ENCODE measurements at places on chromosomes 11 and 22.

DNA sequence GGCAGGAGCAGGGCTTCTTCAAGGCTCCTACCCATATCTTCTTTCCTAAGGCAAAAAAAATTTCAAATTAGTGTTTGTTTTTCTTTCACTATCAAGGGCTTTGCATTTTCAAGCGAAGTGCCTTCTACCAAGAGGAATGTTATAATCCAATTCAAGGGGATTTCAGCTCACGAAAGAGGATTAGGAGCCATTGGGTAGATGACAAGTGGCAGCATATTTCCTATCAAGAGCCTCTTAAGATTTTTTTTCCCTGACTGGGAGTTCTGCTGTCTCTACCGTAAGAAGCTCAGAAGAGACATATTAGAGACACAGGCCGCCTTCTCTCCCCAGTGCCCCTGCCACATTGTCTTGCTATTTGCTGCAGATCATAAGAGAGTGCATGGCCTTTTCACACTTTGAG, 55.9 kb upstream of the BMAL1 start:
- no peak for DNase-seq

- DNase-seq: no peak
Measured at GRCh38 chr11:3052567-3052966, 4.7 kb downstream of the CARS1 start.

DNA sequence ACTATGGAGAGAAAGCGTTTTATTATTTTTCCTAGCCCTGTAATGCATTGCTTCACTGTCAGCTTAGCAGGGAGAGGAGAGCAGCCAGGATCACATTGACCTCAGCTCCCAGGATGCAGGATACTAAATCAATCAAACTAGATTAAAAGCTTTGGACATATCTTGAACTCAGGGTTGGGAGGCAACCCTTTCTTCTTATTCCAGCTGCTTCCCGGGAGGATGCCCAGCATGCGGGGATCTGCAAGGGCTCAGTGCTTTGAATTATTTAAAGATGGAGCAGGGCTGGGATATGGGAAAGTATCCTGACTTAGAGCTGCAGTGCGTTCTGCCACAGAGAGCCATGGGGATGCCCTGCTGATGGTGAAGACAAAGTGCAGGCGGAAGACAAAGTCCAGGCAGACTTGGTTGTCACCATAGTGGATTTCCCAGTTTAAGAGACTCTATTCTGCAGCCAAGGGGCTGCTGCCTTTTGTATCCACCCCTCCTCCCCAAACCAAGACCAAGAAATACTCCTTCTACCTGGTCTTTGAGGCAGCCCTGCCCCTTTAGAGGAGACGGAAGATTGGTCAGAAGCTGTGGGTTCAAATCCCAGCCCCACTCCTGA, 1035.0 kb downstream of the TBC1D22A start:
- DNase-seq: no peak

GRCh38 chr11:47411884-47412746, 3.7 kb downstream of the SLC39A13 start:
- DNase-seq: peak; percentile 61

DNA sequence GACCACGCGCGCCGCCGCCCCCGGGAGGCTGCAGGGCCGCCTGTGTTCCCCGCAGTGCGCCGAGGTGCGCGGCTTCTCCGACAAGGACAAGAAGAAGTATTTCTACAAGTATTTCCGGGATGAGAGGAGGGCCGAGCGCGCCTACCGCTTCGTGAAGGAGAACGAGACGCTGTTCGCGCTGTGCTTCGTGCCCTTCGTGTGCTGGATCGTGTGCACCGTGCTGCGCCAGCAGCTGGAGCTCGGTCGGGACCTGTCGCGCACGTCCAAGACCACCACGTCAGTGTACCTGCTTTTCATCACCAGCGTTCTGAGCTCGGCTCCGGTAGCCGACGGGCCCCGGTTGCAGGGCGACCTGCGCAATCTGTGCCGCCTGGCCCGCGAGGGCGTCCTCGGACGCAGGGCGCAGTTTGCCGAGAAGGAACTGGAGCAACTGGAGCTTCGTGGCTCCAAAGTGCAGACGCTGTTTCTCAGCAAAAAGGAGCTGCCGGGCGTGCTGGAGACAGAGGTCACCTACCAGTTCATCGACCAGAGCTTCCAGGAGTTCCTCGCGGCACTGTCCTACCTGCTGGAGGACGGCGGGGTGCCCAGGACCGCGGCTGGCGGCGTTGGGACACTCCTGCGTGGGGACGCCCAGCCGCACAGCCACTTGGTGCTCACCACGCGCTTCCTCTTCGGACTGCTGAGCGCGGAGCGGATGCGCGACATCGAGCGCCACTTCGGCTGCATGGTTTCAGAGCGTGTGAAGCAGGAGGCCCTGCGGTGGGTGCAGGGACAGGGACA, 2.7 kb downstream of the NLRP6 start:
- DNase-seq: peak; percentile 50

- DNase-seq: no peak
Measured at GRCh38 chr11:77726524-77726923, 88.9 kb upstream of the CLNS1A start.

DNA sequence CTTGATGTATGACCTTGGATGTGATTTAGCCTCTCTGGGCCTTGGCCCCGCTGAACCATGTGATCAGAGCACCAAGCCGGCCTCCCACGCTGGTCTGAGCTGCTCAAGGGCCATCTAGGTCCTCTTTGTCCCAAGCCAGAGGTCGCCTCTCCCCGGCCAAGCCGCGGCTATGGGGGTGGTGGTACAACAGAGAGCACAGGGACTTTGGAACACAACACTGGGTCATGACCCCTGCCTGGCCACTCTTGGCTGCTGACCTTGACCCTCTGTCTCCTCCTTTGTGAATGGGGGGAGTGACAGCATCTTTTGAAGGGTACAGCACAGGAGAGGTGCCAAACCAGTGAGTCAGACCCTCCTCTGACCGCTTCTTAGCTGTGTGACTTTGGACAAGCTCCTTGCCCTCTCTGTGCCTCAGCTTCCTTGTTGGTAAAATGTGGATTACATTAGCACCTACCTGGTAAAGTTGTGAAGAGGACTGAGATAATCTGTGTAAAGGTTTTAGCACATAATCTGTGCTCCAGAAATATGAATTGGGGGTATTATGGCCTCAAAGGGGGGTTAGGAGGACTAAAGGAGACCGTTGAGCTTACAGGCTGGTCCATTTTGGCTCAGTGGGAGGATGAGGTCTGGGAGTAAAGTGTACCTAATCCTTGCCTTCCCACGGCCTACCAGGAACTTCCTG, 4.7 kb downstream of the SCYL1 start:
- DNase-seq: no peak

- no peak for DNase-seq
Measured at GRCh38 chr22:42684462-42685195, 35.4 kb upstream of the CYB5R3 start.

DNA sequence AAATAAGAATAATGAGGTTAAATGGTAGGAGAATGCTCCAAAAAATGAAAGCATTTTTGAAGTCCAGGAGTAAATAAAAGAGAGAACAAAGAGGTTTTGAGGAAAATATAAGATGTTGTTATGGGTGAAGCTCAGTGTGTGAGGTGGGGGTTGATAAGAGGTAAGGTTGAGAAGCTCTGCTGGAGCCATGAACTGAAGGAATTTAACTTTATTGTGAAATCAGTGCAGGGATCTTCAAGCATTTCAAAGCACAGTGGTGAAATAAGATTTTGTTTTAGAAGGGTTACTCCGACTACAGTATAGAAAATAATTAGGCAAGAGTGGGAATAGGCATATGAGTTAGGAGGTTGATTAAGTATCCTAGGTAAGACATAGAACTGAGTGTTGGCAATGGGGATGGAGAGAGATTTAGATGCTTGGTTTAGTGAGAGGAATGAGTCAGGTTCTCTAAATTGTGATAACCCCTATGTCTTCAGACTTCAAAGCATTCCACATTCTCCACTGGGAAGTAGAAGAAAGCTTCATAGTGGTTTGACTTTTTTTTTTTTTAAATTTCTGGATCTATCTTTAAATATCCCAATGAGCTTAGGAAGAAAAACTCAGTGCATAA, 403.2 kb downstream of the AASDHPPT start:
- no peak for DNase-seq

DNA sequence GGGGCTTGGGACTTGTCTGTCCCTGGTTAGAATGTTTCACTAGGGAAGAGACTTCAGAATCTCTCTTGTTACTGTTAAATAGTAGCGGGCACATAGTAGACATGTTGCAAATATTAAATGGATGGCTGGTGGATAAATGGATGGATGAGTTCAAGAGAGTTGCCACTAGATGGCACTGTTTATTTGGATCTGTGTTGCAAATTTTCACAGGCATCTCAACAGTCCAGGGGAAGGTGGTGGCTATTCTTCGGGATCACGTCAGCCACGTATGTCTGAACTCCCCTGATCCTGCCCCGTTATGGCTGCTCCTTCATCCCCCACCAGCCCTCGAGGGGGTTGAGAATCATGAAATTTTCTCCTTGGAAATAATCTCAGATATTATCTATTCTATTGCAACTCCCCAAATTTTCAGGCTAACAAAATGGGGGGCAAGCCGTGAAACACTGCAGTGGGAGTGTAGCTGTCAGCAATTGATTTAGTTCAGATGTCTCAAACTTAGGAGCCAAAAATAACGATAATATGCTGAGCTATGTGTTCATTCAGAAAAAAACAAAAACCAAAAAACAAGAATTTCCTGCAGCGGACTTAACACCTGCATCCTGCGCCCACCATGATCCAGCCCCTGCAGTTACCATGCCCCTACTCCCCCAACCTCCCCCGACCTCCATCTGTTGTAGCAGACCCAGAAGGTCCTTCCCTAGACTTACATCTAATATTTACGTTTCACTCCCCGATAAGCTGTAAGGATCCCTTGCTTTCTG, 29.1 kb upstream of the BIRC3 start:
- DNase-seq: peak; percentile 39

- no peak for DNase-seq
Measured at GRCh38 chr11:116225784-116226585, 546.8 kb downstream of the BUD13 start.

- DNase-seq: peak; percentile 78
Measured at GRCh38 chr11:65637794-65638419, at the start of gene SIPA1. SIPA1 (plus strand) TSS chr11:65638101; CDS start chr11:65640922, 2,821 bp downstream.

DNA sequence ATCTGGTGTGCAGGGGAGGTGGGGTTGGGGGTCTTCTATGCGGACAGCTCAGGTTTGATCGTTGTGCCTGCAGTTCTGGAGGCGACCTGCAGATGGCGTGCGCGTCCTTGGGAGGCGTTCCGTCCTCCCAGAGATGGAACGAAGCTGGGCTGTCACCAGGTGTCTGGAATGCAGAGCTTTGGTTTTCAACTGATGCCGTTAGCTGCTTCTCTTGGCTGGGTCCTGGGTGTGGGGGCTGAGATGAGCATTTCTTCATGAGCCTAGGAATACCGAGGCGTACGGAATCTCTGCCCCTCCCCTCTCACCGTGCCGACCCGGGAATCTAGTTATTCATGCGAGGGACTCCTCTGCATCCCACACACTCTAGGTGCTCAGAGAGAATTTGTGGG, 98.6 kb downstream of the CEP164 start:
- peak; percentile 40 for DNase-seq

- DNase-seq: no peak
Measured at GRCh38 chr11:44877571-44878497, 72.8 kb downstream of the TP53I11 start.

DNA sequence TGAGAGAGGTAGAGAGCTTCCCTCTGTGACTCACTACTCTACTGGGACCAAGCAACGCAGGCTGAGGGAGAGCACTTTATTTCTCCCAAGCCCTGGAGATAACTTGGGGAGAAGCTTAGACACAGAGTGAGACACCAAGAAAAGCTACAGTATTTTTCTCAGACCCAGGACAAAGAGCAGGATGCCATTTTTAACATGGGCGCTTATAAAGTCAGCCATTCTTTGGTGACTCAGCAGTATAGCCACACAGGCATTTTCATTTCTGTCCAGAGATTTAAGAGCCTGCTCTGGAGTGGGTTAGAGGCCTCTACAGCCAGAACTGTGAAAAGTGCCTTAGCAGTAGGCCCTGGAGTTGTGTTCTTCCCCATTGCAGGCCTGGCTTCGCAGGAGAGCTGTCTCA, 55.0 kb upstream of the GLYAT start:
- DNase-seq: no peak

DNA sequence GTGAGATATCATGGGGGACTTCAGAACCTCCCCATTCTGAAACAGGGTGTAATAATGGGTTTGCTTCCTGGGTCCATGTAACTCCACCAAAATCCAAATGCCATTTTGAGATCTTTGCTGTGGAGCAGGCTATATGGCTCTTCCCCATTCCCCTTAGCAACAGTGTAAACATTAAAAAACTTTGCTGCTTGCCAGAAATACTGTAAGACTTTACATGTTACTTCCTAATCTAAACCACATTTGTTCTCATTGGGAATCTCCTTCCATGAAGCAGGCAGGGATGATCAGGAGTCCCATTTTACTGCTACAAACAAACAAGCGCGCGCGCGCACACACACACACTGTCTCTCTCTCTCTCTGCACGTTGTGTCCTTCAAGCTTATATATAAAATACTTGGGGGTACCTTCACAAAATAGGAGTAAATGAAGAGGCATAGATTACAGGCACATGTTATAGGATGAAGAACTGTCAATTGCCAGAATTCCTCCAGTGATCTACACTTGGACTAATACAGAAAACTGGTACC, 86.5 kb downstream of the ANO3 start:
- DNase-seq: no peak

DNA sequence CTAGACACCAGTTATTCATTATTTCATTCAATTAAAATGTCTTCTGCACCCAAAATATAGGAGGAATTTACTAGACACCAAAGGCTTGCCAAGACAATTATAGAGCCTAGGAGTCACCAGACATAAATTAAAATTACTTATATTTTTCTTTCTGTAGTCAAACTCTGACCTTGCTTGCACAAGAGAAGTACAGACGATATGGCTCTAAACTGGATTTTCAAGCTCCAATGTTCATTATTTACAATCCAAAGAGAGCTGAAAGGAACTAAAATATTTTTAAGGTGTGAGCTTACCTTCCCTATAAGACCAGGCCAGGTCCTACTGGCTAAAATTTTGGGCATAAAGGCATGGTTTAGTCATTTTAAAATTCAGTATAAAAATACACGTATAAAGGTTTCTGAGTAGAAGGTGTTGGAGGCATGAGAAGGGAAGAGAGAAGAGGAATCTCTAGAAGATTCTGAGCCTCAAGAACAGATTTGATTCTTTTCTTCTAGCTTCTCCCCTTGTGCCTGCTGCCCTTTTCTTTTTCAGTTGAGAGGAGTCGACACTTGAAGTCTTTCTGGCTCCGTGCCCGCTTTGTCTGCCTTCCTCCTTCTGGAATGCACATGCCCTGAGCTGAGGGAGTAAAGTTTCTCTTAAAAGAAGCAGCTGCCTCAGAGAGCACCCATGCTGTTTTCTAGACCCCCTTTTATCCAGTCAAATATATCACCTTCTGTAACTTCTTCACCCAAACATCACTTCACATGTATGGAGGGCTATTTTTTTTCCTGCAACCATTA, 13.5 kb downstream of the C11orf97 start:
- DNase-seq: no peak

Measured in CD4-positive, alpha-beta T cell treated with Interleukin-1 beta for 1 hour (primary cell).